ENCODE measurements at places on chromosomes 2 and 18.
A peak's percentile ranks its signal among the peaks of the same experiment; 100 is the strongest.

- DNase-seq, result no peak
Measured at GRCh38 chr2:114550895-114551793, 108.7 kb downstream of the DPP10 start.

GRCh38 chr2:176174824-176175708 is 13.4 kb upstream of the HOXD1 start:
- DNase-seq, result no peak

DNA sequence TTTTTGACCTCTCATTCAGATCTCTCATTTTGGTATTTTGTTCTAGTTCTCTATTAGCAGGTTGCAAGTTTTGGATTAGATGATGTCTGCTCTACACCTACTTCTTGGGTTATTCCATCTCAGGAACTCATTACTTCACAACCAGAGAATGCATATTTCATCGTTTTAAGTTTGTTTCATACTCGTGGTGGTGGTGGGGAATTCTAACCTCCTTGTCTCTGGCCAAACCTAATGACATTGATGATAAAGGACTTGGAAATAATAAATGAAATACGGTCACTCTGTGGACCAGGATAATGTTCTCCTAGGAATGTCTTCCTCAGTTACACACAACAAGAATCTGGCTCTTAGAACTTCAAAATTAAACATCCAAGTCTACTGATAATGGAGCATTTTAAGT is 115.2 kb downstream of the CDC42EP3 start:
- no peak for DNase-seq

- no peak for DNase-seq
Measured at GRCh38 chr2:71546777-71547281, 93.5 kb downstream of the DYSF start.

DNA sequence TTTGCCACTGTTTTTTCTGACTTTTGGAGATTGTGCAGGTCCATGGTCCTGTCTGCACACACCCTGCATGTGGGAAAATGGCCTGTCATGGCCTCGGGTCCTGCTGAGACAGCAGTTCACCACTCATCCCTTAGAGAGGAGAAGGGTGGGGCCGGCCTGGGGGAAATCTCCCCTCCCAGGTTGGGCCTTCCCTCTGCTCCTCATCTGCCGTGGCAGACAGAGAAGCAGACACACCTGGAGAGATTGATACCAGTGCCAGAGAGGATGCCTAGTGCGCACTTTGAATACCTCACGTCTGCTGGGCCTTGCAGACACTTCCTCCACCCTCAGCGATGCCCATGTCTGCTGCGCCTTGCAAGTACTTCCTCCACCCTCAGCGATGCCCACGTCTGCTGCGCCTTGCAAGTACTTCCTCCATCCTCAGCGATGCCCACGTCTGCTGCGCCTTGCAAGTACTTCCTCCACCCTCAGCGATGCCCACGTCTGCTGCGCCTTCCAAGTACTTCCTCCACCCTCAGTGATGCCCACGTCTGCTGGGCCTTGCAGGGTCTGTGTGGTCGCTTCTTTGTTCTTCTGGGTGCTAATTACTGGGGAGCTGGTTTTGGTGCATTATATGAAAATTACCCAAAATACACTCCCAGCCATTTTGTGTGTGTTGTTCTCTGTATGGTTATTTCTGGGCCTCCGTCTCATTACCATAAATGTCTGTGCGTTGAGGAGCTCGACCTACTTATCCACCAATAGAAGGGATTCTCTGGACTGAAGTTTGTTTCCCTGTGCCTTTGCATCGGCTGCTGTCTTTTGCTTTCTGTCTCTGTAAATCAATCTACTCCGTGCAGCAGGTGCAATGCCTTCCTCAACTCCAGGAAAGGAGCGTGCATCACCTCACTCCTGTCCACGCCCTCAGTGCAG is 186.9 kb upstream of the PXDN start:
- DNase-seq, result no peak

DNA sequence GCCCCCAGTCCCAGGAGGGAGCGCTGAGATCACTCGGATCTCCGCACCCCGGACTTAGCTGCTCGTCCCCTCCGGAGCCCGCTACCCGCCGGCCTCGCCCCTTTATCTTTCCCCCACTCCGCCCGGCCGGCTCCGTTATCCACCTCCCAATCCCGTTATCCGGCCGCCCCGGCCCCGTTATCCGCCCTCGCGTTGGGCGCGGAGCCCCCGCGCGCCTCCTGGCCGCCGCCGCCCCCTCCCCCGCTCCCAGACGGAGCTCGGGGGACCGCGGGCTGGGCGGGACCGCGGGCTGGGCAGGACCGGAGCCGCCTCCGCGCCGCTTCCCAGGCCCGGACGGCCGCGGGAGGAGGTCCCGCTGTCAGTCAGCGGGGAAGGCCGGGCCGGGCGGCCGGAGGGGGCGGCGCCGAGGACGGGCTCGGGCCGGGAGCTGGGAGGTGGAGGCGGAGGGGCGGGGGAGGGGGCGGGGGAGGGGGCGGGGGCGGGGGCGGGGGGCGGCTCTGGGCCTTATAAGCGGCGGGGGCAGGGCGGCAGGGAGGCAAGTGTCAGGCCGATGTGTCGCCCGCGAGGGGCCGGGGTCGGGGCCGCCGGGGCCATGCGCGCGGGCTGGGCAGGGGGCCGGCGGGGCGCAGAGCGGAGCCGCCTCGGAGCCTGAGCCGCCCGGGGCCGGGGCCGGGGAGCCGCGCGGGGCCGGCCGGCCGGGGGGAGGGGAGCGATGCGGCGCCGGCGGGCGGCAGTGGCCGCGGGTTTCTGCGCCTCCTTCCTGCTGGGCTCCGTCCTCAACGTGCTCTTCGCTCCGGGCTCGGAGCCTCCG is at the start of gene PKDCC:
Gene PKDCC (plus strand): TSS at position 534 of the 811 bp plus-strand sequence. CDS start 179 bp downstream, at position 713.
- no peak for DNase-seq

DNA sequence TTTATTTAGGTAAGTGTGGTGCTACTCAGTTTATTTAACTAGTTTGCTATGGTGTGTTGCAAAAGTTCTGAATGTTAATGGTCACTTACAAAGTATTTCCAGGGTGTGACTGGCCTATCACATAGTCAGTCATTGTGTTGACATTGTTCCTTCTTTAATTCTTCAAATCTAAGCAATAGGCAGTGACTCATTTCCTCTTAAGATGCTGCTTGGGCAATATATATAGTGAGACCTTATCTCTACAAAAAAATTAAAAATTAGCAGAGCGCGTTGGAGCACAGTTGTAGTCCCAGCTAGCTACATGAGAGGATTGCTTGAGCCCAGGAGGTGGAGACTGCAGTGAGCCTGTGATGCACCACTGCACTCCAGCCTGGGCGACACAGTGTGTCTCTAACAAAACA is 5.8 kb upstream of the CCDC88A start:
- DNase-seq, result no peak

DNA sequence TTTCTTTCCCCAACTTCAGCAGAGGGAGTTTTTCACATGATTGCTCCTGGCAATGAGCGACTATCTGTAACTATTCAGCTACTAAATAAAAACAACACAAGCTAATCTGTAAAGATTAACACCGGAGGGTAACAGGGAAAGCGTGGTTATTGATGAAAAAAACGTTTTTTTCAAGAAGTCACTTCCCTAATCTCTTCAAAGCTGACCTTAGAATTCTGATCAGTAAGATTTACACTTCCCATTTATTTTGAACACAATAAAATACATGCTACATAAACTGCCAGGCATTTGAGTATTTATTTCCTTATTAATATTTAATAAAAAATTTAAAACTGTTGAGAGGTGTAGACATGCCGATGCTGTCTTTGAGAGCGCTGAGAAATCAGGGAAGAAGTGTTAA is 207.4 kb upstream of the HDAC4 start:
- no peak for DNase-seq

- DNase-seq, result no peak
Measured at GRCh38 chr2:68316111-68316510, 3.6 kb downstream of the CNRIP1 start.

DNA sequence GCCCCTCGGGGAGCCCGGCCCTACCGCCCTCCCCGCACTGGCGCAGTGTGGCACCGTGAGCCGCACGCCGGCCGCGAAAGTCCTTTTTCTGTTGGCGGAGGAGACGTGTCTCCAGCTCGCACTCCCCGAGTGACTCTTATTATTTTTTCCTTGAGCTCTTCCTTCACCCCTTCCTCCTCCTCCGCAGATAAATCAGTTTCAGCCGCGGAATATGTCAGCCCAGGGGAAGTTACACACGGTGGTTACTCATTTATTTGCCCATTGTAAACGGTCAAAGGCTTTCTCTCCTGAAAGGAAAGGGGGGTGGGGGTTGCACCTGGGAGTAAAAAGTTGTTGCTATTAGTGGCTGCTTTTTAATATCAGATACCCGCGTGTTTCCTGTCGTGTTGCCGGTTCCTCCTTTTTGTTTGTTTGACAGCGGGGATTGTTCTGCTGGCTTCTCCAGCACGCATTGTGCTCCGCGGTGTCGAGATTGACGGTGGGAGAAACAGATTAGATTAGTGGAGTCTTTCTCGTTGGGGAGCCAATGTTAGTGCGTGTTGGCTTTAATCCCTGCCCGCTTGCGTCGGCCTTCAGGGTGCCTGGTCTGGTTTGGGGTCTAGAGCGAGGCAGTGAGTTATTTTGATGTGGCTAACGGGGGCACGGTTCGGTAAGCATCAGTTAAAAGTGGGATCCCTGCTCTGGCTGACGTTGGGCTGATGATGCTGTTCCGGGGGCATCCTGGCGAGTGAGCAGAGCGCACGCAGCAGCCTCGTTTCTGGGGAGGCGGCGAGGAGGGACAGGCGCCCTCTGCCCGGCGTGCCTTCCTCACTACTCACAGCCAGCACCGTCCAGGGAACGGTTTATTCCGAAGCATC is 1.6 kb downstream of the CRIM1 start:
- DNase-seq, result no peak

- DNase-seq, result no peak
Measured at GRCh38 chr18:8799596-8800441, 94.5 kb downstream of the MTCL1 start.

GRCh38 chr2:8496079-8496478 is 185.8 kb upstream of the ID2 start:
- no peak for DNase-seq

GRCh38 chr2:40451918-40452605 is at the start of gene SLC8A1:
TSS of gene SLC8A1 (minus strand) at chr2:40452090.
- DNase-seq, result no peak

- no peak for DNase-seq
Measured at GRCh38 chr18:54856105-54856646, 27.9 kb downstream of the RAB27B start.

- DNase-seq, result no peak
Measured at GRCh38 chr2:17620841-17621240, 80.3 kb downstream of the VSNL1 start.

- DNase-seq, result no peak
Measured at GRCh38 chr2:121634354-121635307, 14.6 kb downstream of the CLASP1 start.

DNA sequence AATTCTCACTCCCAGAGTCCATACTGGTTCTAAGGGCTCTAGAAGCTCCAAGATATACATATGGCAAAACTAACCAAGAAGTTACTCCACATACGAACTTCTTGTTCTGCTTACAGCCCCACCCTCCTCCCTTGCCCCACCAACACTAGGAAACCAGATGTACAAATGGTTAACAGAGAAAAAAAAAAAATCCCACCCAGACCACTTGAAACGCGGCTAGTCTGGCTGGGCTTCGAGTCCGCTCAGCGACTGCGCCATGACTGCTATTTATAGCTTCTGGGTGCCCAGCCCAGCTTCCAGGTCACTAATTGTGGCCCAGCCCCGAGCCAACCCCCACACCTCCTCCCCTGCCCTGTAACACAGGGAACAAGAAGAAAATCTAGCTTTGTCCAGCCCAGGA is 47.0 kb upstream of the IHH start:
- DNase-seq, result no peak

- no peak for DNase-seq
Measured at GRCh38 chr2:101655702-101656422, 41.6 kb upstream of the MAP4K4 start.

- DNase-seq, result no peak
Measured at GRCh38 chr2:218780851-218781690, 876 bp upstream of the CYP27A1 start.

DNA sequence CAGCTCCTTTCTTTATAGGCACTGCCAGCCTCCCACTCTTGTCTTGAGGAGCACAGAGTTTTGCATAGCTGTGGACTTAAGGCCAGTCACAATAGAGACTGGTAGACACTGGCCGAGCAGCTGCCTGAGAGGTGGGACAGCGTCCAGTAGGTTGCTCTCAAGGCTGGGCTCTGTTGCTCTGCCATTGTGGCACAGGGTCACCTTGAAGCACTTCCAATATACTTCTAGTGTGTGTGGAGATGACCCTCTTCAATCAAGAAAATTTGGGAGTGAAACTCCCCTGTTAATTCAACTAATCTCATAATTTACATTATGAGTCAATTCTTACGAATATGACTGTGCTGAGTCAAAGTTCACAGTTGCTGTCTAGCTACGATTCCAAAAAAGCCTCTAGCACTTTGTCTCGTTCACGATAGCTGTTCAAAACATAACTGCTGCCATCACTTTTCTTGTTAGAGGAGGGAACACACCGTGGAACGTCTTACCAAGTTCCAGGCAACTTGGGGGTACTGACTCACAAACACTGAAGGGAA is 636.2 kb downstream of the EPHA4 start:
- DNase-seq, result no peak

DNA sequence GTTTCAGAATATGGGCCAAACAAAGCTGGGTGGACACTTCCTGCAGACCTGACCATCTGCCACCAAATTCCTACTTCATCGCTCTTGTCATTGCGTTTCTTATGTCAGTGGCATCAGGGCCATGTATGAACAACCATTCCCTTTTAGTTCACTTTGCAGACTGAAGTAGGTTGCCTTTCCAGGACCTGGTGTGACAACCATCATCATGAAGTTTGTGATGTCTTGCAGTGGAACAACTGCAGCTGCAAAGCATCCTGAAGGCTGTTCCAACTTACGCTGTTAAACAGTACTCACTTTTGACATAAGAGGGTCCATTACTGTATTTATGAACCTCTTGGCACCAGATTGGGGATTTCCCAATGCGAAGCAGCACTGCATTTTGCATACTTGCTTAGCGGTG is 511.6 kb downstream of the ARHGAP15 start:
- DNase-seq, result no peak

- peak; percentile 9 for DNase-seq
Measured at GRCh38 chr18:59697236-59697932, at the start of gene CCBE1. TSS of gene CCBE1 (minus strand) at chr18:59697423.

GRCh38 chr2:222710736-222711135 is 39.3 kb downstream of the MOGAT1 start:
- DNase-seq, result no peak

DNA sequence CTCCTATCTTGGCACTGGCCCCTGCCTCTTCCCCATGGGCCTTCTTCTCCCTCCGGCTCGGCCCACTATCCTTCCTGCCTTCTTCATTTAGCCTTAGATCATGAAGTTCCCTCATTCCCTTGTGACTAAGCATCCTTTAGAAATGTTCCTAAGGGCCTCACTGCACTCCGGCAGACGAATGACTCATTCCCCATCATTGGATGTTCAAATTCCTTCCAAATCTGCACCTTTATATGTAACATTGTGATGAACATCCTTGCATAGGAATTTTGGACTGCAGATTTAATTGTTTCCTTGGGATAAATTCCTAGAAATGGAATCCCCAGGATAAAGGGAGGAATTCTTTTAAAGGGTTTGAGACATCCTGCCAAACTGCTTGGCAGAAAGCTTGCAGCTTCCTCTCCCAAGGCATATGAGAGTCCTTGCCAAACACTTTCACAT is 19.0 kb downstream of the CRACDL start:
- DNase-seq, result no peak
